Right lung (tissue), 10 donors: ENCODE measurements at places on chromosomes 11 and 22.

GRCh38 chr22:25775531-25775930 lies 33.5 kb downstream of the MYO18B start:
- no peak for DNase-seq

DNA sequence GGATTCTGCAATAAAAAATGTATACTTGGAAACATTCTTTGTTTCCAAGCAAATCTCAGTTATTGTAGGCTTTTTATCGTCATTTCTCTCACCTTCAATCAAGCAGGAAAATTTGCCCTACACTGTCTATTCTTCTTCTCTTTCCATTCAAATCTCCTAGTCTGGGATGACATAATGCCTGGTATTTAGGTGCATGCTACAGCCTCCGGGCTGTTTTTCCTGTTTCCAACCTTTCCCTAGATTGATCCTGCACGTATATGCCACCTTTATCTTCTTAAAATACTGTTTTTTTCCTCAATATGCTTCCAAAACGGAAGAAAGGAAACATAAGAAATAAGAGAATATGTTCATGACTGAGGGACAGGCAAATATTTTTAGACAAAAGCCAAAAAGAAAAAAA lies 249.1 kb upstream of the UBASH3B start:
- DNase-seq: no peak

DNA sequence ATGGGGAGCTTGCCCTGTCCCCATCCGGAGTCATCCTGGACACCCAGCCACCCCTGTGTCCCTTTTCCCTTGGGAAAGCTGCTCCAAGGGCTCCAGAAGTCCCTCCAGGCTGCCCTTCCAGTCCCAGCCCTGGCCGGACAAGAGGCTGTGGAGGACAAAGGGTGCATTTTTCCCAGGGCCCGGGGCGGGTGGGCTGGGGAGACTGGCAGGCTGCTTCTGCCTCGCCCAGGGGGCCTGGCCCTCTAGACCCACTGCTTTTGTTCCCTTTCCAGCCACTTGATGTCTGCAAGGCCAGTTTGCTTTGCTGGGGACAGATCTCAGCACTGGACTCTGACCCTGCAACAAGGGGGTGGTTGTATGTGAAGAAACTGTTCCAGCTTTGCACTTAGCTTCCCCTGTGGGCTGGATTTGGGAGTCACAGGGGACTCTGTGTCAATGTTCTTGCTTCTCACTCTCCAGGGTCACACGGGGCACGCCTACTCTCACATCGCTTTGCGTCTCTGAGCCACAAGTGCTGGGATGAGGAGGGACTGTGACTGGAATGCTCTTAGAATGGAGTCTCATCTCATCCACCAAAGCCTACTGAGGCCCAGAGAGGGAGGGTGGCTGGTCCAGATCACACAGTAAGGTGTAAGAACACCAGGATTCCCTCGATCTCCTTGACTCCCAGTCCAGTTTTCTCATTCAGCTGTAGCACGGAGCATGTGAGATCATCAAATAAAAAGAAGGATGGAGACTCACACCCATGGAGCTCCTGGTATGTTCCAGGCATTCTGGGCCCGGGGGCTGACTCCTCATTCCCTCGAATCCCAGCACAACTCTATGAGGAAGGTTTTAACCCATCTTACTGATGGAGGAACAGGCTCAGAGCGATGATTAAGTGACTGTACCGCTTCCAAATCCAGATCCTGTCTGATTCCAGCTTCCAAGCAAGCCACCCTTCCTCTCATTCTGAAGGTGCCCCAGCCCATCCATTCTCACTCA lies 59.9 kb downstream of the FBXO7 start:
- DNase-seq: no peak

DNA sequence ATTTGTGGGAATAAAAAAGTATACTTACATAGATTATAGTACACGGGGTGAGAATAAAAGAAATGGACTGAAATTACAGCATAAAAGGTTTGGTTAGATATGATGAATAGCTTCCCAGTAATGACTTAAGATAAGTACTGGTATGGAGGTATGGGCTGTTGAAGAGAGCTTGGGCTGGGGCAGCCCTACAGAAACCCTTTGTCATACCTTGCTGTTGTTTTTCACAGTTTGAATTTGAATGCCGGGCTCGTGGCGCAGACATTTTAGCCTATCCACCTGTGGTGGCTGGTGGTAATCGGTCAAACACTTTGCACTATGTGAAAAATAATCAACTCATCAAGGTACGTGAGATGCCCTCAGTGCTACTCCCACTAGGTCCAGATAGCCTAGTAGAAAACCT lies 42.3 kb upstream of the RBX1 start:
- DNase-seq: no peak

- no peak for DNase-seq
Measured at GRCh38 chr22:38867124-38867455, 4.9 kb downstream of the CBX6 start.

GRCh38 chr11:33448461-33449130 lies 191.4 kb downstream of the HIPK3 start:
- no peak for DNase-seq

GRCh38 chr11:120744016-120744994 lies 232.8 kb downstream of the GRIK4 start:
- no peak for DNase-seq

GRCh38 chr22:42992886-42993479 lies 22.0 kb downstream of the PACSIN2 start:
- DNase-seq: no peak

GRCh38 chr11:44300844-44301563 lies 8.9 kb downstream of the ALX4 start:
- DNase-seq: no peak

GRCh38 chr22:29855611-29856181 lies 17.6 kb upstream of the ASCC2 start:
- DNase-seq: no peak
